Activated naive CD4-positive, alpha-beta T cell treated with anti-CD3 and anti-CD28 coated beads for 36 hours (primary cell): ENCODE measurements at places on chromosomes 1 and 21. TPM values are rescaled to one million over a fixed set of nuclear protein-coding genes. Genes with fewer than 3 reads are reported as not detected.

Gene NPHP4
- total RNA-seq, result 11.2 TPM

Gene OPTC
- total RNA-seq, result not detected

DNA sequence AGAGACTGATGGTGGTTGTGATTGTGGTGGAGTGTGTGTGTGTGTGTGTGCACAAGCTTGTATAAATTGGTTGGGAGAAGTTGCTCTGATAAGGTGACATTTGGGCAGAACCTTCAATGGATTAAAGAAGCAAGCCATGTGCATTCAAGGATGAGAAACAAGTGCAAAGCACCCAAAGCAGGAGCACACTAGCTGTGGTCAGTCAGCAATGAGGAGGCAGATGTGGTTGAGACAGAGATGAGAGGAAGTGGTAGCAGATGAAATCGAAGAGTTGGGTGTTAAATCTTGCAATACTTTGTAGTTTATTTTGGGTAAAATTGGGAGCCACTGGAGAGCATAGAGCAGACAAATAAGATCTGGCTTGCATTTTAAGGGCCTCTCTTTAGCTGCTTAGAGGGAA lies 4.4 kb upstream of the PGBD5 start:
- no peak for DNase-seq

Gene SLC6A17
- total RNA-seq, result 0.12 TPM

Gene A3GALT2
- total RNA-seq, result not detected

DNA sequence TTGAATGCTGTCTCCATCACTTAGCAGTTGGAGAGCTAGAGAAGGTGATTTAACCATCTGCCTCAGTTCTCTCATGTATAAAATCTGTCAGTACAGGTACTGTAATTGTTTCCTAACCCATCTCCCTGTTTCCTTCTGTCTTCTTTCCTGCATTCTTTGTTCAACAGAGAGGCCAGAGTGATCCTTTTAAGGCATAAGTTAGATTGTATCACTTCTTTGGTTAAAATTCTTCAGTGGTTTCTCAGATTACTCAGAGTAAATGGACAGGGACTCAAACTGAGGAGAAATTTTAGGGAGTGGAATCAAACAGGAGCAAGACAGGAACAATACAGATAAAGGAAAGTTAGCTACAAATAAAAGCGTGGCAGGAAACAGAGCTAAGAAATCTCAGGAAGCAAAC lies 45.2 kb upstream of the SSX2IP start:
- DNase-seq, result no peak
